Activated CD4-positive, alpha-beta T cell treated with anti-CD3 and anti-CD28 coated beads, Interleukin-2, amount 10 ng/mL, durations not matched to agents 7 days and 5 days (primary cell): ENCODE measurements at places on chromosomes 5 and 9. TPM values are rescaled to one million over a fixed set of nuclear protein-coding genes. Genes with fewer than 3 reads are reported as not detected.

GDNF gene
- not detected for total RNA-seq

TMEM171 gene
- not detected for total RNA-seq

NFIL3 gene
- 33.6 TPM for total RNA-seq

NMUR2 gene
- total RNA-seq = not detected

DMGDH gene
- total RNA-seq = not detected

ARID3C gene
- 0.69 TPM for total RNA-seq

DMRT3 gene
- not detected for total RNA-seq

MCIDAS gene
- not detected for total RNA-seq

CMYA5 gene
- 0.20 TPM for total RNA-seq

CCDC192 gene
- not detected for total RNA-seq

CNTRL gene
- 90.7 TPM for total RNA-seq

IFNA13 gene
- not detected for total RNA-seq

HSD17B4 gene
- 56.0 TPM for total RNA-seq

CD14 gene
- 0.21 TPM for total RNA-seq

NME5 gene
- total RNA-seq = not detected

PCDHB15 gene
- not detected for total RNA-seq

LSM11 gene
- 4.8 TPM for total RNA-seq

SPAG8 gene
- 1.8 TPM for total RNA-seq

PIP5K1B gene
- 0.77 TPM for total RNA-seq

CYLC2 gene
- total RNA-seq = not detected

PNPLA7 gene
- 4.4 TPM for total RNA-seq

SLC6A18 gene
- not detected for total RNA-seq

NFIB gene
- not detected for total RNA-seq

F2RL2 gene
- total RNA-seq = not detected

PCDHB10 gene
- total RNA-seq = not detected

AJM1 gene
- 4.1 TPM for total RNA-seq

SMIM33 gene
- 1.1 TPM for total RNA-seq

MED27 gene
- total RNA-seq = 22.7 TPM

FOXD4L3 gene
- not detected for total RNA-seq

COL23A1 gene
- 0.27 TPM for total RNA-seq

TAF11L5 gene
- not detected for total RNA-seq

QSOX2 gene
- 13.7 TPM for total RNA-seq

OR1N2 gene
- total RNA-seq = not detected

GARIN3 gene
- total RNA-seq = not detected

CFAP90 gene
- total RNA-seq = not detected

NUTM2G gene
- not detected for total RNA-seq

LTC4S gene
- 1.4 TPM for total RNA-seq

GRM6 gene
- total RNA-seq = not detected

LCP2 gene
- total RNA-seq = 309 TPM

TICAM2 gene
- total RNA-seq = 1.4 TPM

PHF24 gene
- total RNA-seq = not detected

TAF11L10 gene
- not detected for total RNA-seq

ZNF346 gene
- total RNA-seq = 28.0 TPM

CCDC180 gene
- 2.6 TPM for total RNA-seq

SPATA6L gene
- 0.40 TPM for total RNA-seq

ZNF484 gene
- total RNA-seq = 13.0 TPM

BAAT gene
- total RNA-seq = 0.07 TPM

TOR2A gene
- 24.0 TPM for total RNA-seq

ECSCR gene
- total RNA-seq = 0.73 TPM

PHAX gene
- total RNA-seq = 34.1 TPM

ZNF883 gene
- total RNA-seq = 0.42 TPM

ZNF608 gene
- total RNA-seq = not detected

SLC46A2 gene
- total RNA-seq = not detected

PAEP gene
- total RNA-seq = not detected
